ENCODE measurements at places on chromosomes 2 and 18.

GRCh38 chr2:223049356-223049755 lies 2.6 kb upstream of the KCNE4 start:
- peak; percentile 62 for DNase-seq

DNA sequence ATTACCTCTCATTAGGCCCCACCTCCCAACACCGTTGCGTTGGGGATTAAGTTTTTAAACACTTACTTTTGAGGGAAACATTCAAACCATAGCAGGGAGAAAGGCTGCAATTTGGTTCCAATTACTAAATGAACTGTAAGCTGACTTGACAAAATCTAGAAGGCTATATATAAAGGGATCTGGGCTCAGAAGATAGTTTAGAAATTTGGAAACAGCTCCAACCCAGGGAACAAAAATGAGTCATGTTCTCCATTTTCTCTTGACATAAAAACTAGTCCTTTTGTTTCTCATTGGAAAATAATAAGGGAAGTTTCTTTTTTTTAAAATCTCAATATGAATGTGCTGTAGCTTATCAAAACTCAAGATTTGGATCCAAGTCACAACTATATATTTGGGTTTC lies 17.5 kb downstream of the MOGAT1 start:
- no peak for DNase-seq

DNA sequence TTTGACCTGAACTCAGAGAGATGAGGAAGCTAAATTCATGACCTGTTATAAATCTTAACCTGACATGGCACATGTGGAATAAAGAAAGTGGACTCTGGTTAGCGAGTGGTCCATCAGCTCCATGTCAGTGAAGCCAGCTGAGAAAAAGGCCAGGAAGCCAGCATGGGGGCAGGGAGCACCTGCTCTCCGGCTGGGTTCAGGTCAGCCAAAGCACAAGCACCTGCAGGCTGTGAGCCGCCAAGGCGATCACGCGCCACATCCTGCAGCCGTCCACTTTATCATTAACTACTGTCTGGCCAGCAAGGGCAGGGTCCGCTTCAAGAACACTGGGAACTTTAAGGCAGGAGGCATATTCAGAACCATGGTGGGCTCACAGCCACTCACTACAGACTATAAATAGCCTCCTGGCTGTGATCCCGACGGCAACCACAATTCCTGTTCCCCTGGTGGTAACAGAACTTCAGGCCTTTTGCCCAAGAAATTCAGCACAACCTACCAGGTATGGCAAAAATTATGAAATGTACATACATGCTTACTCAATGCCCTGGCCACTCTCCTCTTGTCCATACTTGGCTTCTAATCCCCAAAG lies 35.5 kb downstream of the ACVR1 start:
- peak; percentile 37 for DNase-seq

DNA sequence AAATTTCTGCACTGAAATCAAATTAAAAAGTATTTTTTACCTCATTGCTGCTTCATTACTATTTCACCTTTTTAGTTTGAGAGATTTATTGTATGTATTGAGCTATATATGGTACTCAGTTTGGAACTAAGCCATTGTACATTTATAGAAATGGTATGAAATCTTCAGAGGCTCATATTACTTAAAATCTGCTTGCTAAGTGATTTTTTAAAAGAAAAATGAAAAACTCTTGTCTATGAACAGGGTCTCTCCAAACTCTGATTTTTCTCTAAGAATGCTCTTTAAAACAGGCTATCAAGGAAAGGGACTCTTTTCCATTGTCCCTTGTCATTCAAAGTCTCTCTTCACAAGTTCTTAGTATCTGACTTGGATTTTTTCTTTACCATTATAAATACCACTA lies 31.8 kb downstream of the C1D start:
- DNase-seq = peak; percentile 25

DNA sequence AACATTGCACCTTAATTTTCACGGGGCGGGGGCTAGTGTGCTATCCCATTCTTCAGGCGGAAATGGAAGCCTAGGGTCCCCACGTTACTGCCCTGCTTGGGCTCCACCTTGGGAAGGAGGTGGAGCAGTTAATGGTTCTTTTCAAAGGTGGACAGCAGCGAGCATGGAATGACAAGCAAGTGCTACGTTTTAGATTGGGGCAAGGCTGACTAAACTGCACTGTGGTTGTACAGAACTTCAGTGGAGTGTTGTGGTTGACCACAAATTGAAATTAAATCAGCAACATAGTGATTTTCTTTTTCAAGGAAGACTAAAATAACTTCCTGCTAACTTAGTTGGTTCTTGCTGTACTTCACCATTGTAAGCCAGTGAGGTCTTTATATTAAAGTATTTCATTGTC lies 47.0 kb downstream of the CHRNA1 start:
- peak; percentile 50 for DNase-seq

DNA sequence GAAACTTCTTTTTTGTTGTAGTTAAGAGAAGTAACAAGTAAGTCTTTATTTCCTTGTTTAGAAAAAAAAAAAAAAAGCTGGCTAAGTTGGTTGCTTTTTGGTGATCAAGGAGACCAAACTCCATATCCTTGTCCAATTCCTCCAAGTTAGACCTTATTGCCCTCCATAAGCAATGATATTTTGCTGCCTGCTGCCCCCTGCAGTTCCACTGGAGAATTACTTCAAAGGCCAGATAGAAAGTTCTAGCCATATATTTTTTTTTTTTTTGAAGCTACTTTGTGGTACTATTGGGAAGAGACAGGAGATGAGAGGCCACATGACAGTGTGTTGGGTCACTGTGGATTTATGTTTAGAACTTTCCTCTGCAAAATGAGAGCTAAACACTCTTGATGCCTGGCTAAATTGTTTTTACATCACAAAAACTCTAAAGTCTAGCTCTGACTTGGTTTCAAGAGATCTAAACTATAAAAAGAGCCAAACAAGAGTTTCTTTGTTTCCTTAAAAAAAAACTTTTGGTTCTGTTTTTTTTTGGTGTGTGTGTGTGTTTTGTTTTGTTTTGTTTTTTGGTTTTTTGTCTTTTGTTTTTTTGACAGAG lies 80.7 kb upstream of the RASGRP3 start:
- DNase-seq = peak; percentile 71

- DNase-seq = peak; percentile 44
These were observed 2.9 kb downstream of the FN1 start for GRCh38 chr2:215432759-215433594.

DNA sequence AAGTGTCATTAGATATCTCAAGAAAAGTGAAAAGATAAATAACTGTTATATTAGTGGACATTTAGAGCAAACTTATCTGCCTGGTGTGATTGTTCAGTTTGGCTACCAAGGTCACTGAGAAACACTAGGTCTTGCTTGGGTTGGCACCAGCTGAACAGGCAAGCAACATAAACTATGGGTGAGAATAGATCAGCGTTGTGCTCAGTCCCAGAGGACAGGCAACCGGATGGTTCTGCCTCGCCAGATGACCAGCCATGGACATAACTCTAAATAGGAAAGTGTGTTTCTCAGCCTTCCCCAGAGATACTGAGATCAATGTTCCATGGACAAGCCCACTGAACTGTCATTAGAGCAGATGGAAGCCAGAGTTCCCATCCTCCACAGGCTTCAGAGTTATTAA lies 203.4 kb upstream of the VRK2 start:
- DNase-seq = no peak

GRCh38 chr18:58862851-58863538 lies 1.7 kb upstream of the ZNF532 start:
- DNase-seq = peak; percentile 57

DNA sequence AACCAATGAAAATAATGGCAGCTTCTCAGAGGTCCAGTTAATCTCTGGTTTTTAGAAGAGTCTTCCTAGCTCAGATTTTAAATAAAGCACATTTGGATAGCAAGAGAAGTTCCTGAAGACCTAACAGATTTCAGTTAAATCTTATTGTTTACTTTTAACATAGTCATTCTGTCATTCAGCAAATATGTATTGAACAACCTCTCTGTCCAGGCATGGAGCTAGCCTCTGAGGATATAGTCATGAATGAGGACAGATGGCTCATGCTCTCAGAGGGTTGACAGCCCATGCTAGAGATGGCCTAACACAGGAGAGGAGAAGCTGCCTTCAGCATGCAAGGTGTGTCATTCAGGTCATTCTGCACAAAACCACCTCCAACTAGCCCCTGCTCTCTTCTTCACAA lies 6.2 kb downstream of the CCBE1 start:
- peak; percentile 95 for DNase-seq

GRCh38 chr2:70371753-70372152 lies 69.9 kb upstream of the FAM136A start:
- DNase-seq = peak; percentile 85

DNA sequence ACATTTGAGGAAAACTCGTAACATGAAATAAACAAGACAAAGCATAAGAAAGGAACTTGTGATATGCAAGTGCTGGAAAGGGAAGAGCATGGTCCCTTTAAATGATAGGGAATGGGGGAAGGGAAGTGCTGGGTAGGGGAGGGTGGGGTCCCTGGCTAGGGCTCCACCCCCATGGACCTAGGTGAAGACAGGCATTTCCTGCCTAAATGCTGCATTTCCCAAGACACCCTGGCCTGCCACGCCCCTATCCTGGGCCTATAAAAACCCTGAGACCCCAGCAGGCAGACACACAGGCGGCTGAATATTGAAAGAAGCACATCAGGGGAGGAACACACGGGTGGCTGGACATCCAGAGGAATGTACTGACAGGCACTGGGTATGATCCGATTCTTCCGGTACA lies 499.9 kb downstream of the ZEB2 start:
- no peak for DNase-seq
